Activated CD4-positive, alpha-beta T cell treated with anti-CD3 and anti-CD28 coated beads for 36 hours (primary cell): ENCODE measurements at places on chromosomes 2 and 18. TPM values are rescaled to one million over a fixed set of nuclear protein-coding genes. Genes with fewer than 3 reads are reported as not detected.
A peak's percentile ranks its signal among the peaks of the same experiment; 100 is the strongest.

- H3K4me3 ChIP-seq, result peak overlapping the region; percentile 92
- H3K36me3 ChIP-seq, result peaks cover 7% of the 10 kb centered on the region
- peak overlapping the region; percentile 99 for H3K27ac ChIP-seq
- H3K4me1 ChIP-seq, result peaks cover 37% of the 10 kb centered on the region
These were observed 542 bp downstream of the PGAP1 start for GRCh38 chr2:196925768-196926561.

DNA sequence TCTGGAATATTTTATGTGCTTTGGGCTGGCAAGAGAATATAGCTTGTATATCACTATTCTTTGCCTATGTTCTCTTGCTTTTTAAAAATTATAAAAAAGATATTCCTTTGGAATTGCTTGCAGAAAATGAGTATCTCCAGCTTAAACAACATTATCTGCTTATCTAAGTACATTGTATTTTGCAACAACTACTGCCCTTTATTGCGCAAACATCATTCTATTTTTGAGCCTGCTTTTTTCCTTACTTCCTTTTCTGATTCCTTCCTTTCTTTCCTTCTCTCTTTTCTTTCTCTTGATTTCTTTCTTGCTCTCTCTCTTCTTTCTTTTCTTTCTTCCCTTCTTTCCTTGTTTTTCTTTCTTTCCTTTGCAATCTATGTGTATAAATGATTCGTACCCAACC is 74.0 kb downstream of the UNC80 start:
- peaks cover 5% of the 10 kb centered on the region for H3K27me3 ChIP-seq
- no peaks in the 10 kb centered on the region for H3K4me1 ChIP-seq
- DNase-seq, result no peak
- H3K36me3 ChIP-seq, result no peaks in the 10 kb centered on the region
- H3K27ac ChIP-seq, result no peak overlapping the region

DNA sequence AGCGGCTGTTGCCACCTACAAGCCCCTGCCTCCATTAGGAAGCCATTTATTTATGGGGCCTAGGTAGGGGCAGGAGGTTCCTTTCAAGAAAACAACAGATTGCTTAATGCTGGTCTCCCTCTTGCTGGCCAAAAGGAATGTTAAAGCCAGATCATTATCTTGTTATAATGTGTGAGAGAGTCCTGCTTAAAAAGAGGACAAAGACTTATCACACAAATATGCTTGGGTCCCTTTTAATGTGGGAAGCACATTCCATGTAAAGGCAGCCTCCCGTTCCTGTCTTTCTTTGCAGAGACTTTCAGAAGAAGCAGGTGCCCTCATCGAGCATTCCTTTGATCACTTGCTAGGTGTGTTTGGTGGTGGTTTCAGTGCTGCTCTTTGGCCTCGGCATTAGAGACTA is 76.4 kb downstream of the AGAP1 start:
- no peak overlapping the region for H3K4me3 ChIP-seq
- H3K27ac ChIP-seq, result no peak overlapping the region
- DNase-seq, result no peak
- H3K36me3 ChIP-seq, result no peaks in the 10 kb centered on the region
- H3K4me1 ChIP-seq, result no peaks in the 10 kb centered on the region

The G6PC2 gene
- total RNA-seq, result not detected

GRCh38 chr2:39723497-39723896 is 55.6 kb downstream of the THUMPD2 start:
- H3K4me3 ChIP-seq, result no peak overlapping the region
- DNase-seq, result no peak
- H3K27ac ChIP-seq, result no peak overlapping the region
- H3K36me3 ChIP-seq, result no peaks in the 10 kb centered on the region
- H3K4me1 ChIP-seq, result peaks cover 8% of the 10 kb centered on the region
- H3K27me3 ChIP-seq, result peaks cover 18% of the 10 kb centered on the region

The ATP6V1C2 gene
- total RNA-seq, result not detected

- H3K4me3 ChIP-seq, result no peak overlapping the region
- H3K27ac ChIP-seq, result no peak overlapping the region
- H3K36me3 ChIP-seq, result no peaks in the 10 kb centered on the region
- no peaks in the 10 kb centered on the region for H3K4me1 ChIP-seq
These were observed 9.7 kb upstream of the CIB4 start for GRCh38 chr2:26650713-26651469.

DNA sequence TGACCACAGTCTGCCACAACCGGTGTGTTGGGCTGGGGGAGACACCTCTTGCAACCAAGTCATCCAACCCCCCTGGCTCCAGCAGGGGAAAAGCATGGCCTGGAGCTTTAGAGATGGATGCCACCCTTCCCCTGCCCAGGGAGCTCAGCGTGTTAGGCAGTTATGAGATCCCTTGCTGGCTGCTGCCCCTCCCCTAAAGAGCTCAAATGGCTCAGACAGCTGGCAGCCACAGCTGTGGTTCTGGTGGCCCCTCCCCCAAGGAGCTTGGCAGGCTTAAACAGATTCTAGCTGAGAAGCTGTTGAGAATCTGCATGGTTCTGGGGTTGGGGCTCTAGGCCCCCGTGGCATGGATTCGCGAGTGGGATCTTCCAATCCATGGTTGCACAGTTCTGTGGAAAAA is 64.7 kb downstream of the TEX51 start:
- DNase-seq, result no peak
- H3K4me3 ChIP-seq, result no peak overlapping the region
- H3K4me1 ChIP-seq, result no peaks in the 10 kb centered on the region
- no peaks in the 10 kb centered on the region for H3K36me3 ChIP-seq

- no peak overlapping the region for H3K4me3 ChIP-seq
- H3K27me3 ChIP-seq, result no peaks in the 10 kb centered on the region
- H3K4me1 ChIP-seq, result no peaks in the 10 kb centered on the region
- no peaks in the 10 kb centered on the region for H3K36me3 ChIP-seq
- no peak for DNase-seq
These were observed 196.8 kb downstream of the GLI2 start for GRCh38 chr2:120932472-120932871.

The PAX8 gene
- total RNA-seq, result 1.4 TPM

- H3K27me3 ChIP-seq, result no peaks in the 10 kb centered on the region
- H3K36me3 ChIP-seq, result no peaks in the 10 kb centered on the region
- H3K27ac ChIP-seq, result no peak overlapping the region
- no peak for DNase-seq
These were observed 399.8 kb downstream of the SATB2 start for GRCh38 chr2:199057936-199058335.

- H3K4me1 ChIP-seq, result no peaks in the 10 kb centered on the region
- H3K27ac ChIP-seq, result no peak overlapping the region
- DNase-seq, result no peak
- no peaks in the 10 kb centered on the region for H3K36me3 ChIP-seq
These were observed 24.0 kb upstream of the LOXHD1 start for GRCh38 chr18:46680784-46681695.

DNA sequence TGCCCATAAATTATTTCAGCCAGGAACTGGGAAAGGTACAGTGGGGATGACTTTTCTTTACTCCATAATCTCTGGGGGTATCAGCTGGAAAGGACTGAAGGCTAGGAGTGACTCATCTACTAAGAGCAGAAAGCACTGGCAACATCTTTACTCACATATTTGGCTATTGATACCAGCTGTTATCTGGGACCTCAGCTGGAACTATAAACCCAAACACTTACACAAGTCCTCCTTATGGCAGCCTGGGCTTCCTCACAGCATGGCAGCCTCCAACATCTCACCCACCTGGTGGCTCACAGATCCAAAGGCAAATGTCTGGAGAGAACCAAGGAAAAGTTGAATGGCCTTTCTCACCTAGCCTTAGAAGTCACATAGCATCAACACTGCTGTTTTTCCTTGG is 379.0 kb upstream of the RND3 start:
- H3K27ac ChIP-seq, result no peak overlapping the region
- DNase-seq, result no peak
- H3K4me1 ChIP-seq, result no peaks in the 10 kb centered on the region

GRCh38 chr2:176565641-176566323 is 296.5 kb downstream of the MTX2 start:
- no peak overlapping the region for H3K27ac ChIP-seq
- H3K27me3 ChIP-seq, result peaks cover 38% of the 10 kb centered on the region
- no peaks in the 10 kb centered on the region for H3K36me3 ChIP-seq
- no peak overlapping the region for H3K4me3 ChIP-seq
- no peaks in the 10 kb centered on the region for H3K4me1 ChIP-seq

GRCh38 chr2:115122701-115123100 is 680.3 kb downstream of the DPP10 start:
- no peaks in the 10 kb centered on the region for H3K27me3 ChIP-seq
- no peak overlapping the region for H3K27ac ChIP-seq
- no peak for DNase-seq
- H3K36me3 ChIP-seq, result no peaks in the 10 kb centered on the region

GRCh38 chr2:235077046-235077445 is 125.2 kb downstream of the SH3BP4 start:
- H3K27me3 ChIP-seq, result no peaks in the 10 kb centered on the region
- no peak for DNase-seq

The PLCL1 gene
- total RNA-seq, result 1.7 TPM

- H3K4me3 ChIP-seq, result no peak overlapping the region
- H3K36me3 ChIP-seq, result no peaks in the 10 kb centered on the region
- H3K4me1 ChIP-seq, result no peaks in the 10 kb centered on the region
- DNase-seq, result no peak
- peaks cover 11% of the 10 kb centered on the region for H3K27me3 ChIP-seq
These were observed 244.8 kb upstream of the NCKAP5 start for GRCh38 chr2:133812826-133813617.

- no peaks in the 10 kb centered on the region for H3K36me3 ChIP-seq
- H3K4me3 ChIP-seq, result no peak overlapping the region
- DNase-seq, result no peak
- no peak overlapping the region for H3K27ac ChIP-seq
- no peaks in the 10 kb centered on the region for H3K4me1 ChIP-seq
These were observed 132.7 kb upstream of the ARL4C start for GRCh38 chr2:234629596-234629995.

DNA sequence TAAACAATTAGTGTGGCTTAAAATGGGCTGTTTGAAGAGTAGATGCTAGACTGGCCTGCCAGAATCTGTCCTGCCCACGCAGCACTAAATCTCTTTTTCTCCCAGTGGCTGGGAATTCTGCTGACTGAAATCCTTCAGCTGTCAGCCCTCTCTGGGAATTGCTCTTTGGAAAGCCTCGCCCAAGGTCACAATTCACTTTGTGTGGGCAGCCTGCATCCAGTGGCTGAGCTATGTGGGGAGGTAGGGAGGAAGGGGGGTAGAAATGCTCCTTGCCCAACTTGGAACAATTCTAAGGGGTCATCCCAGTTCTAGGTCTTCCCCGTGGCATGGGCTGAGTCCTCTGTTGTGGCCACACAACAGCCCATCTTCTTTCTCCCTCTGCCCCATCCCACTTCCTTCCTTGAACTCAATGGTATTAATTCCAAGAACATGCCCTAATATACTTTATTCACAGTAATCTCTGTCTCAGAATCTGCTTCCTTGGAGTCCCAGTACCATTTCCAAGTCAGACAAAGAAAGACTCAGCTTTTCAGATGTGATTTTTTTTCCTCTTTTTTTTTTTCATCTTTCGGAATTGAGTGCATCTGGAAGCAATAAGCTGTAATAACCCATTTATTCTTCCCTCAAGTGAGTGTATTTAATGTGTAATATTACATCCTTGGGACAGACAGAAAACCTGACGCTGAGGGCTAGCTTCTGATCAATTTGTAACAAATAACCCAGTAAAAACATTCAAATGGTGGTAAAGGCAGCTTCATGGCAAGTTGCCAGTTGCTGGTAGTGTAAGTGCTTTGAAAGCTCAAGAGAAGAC is 189.4 kb downstream of the GPD2 start:
- H3K4me3 ChIP-seq, result no peak overlapping the region
- H3K27me3 ChIP-seq, result peaks cover 5% of the 10 kb centered on the region
- no peaks in the 10 kb centered on the region for H3K4me1 ChIP-seq
- H3K27ac ChIP-seq, result no peak overlapping the region
- DNase-seq, result no peak

The PPP1R7 gene
- 104 TPM for total RNA-seq

DNA sequence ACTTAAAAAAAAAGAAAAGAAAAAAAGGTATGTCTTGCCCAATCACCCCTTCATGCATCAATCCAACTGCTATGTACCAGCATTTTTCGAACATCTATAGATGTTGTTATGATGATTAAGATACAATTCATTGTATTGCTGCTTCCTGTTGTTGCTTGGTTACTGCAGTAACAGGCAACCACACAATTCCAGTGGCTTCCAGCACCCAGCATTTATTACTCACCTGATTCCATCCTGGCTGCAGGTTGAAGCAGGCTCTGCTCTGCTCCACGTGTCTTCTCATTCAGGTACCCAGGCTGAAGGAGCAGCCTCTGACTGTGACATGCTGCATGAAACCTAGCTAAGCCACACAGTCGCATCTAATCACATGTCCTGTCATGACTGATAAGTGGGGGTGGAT is 196.9 kb downstream of the INO80D start:
- no peak overlapping the region for H3K4me3 ChIP-seq
- no peak for DNase-seq
- no peaks in the 10 kb centered on the region for H3K36me3 ChIP-seq
- H3K27me3 ChIP-seq, result peaks cover 8% of the 10 kb centered on the region

- H3K36me3 ChIP-seq, result no peaks in the 10 kb centered on the region
- no peak overlapping the region for H3K27ac ChIP-seq
- DNase-seq, result peak; percentile 17
These were observed 120.7 kb upstream of the PXDN start for GRCh38 chr2:1864981-1865421.

The STARD6 gene
- total RNA-seq, result not detected

DNA sequence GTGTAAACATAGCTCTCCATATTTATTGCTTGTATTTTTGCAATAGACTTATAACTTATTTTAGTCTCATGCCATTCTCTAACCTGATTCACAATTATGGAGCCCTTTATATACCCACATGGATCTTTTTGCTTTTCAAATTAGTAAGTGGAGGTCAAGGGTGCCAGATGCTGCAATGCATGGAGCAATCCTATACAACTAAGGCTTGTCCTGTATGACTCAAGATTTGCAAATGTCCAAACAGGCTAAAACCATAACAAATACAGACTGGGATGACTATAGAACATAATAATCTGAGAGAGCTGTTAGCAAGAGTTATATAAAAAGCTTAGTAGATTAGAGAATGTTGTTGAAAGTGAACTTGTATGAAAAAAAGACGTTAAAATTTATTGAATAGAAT is 690.4 kb upstream of the NRXN1 start:
- no peak overlapping the region for H3K27ac ChIP-seq
- H3K4me1 ChIP-seq, result no peaks in the 10 kb centered on the region
- no peak overlapping the region for H3K4me3 ChIP-seq
- H3K36me3 ChIP-seq, result no peaks in the 10 kb centered on the region
- no peaks in the 10 kb centered on the region for H3K27me3 ChIP-seq

The ALPI gene
- total RNA-seq, result not detected

The EDAR gene
- total RNA-seq, result 0.78 TPM

The PARD6G gene
- not detected for total RNA-seq
